Effector CD8-positive, alpha-beta T cell (primary cell): ENCODE measurements at places on chromosomes 2 and 18.

- no peak for DNase-seq
These were observed 195.4 kb upstream of the RMP24 start for GRCh38 chr18:35777039-35777438.

- DNase-seq, result no peak
These were observed 905.6 kb downstream of the TSN start for GRCh38 chr2:122660786-122661634.

DNA sequence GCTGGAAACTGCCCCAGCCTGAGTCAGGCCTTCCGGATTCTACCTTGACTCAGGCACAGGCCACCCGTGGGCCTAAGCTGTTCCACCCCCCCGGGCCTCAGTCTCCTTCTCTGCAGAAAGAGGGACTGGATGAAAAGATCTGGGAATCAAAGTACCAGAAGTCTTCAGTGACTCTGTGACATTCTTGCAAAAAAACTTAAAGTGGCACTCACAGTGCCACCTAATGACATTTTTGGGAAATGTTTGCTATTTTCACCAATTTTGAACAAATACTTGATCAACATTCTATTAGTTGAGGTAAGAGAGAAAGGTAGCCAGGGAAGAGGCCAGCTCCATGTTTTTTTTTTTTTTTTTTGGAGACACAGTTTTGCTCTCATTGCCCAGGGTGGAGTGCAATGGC is 48.3 kb upstream of the ACAA2 start:
- no peak for DNase-seq

DNA sequence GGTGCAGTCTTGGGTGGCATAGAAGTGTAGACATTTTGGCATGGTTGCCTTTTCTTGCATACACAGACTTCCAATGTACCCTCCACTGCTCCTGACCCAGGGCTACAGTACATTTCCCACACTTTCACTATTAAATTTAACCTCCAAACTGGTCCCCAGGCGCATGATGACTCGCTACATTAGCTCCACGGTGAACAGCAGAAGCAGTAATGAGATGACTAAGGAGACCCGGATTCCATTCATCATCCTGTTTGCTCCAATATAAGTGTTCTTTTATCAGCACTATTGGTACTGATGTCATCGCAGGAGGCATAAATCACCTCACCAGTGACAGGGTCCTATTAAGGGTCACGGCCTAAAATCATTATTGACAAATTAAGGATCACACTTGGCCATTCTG is 316.5 kb downstream of the EN1 start:
- no peak for DNase-seq

DNA sequence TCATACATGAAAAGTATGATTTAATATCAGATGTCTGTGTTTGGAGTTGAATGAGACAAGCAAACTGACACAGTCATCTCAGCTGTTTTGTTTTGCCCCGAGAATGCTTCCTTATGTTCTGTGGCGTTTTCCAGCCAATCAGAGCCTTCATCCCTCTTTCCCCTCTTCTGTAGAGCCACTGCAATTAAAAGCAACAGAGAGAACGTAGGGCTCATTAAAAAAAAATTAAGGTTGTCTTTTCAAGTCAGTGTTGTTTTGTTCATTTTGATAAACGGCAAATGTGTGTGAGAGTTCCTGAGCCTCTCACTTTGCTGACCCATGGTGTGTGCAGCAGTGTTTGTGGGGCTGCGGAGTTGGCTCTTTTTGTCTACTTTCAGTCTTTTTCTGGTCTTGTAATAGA is 216.0 kb downstream of the FHOD3 start:
- DNase-seq, result no peak

GRCh38 chr18:52070291-52070756 is 269.7 kb upstream of the DCC start:
- no peak for DNase-seq

GRCh38 chr2:178188466-178188865 is 5.8 kb upstream of the OSBPL6 start:
- no peak for DNase-seq

- no peak for DNase-seq
These were observed 45.2 kb upstream of the GLS start for GRCh38 chr2:190835303-190835930.

DNA sequence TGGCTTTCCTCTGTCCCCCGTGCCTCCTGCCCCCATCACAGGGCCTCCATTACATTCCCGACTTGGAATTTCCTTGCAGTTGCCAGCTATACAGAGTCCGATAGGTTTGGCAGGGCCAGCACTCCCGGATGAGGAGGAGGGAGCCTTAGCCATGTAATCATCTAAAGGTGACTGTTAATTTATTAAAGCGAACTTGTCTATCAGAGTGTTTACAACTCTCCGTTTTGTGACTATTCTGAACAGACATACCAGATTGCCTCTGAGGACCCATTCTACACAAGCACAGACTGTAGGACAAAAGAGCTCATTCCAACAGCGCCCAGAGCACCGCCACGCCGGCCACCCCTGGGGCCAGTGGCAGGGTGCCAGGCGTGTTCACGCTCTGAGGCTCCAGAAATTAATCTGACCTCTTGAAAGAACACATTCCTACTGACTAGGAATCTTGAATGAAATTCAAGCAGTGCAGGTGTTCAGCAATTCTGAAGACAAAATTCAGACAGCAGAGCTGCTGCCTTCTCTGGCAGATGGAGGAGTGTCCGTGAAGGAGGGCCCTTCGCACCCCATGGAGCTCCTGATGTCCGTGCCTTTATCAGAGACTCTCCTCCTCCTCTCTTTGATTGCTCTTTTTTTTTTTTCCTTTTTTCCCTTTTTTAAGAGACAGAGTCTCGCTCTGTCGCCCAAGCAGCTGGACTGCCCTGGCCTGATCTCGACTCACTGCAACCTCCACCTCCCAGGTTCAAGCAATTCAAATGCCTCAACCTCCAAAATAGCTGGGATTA is 58.1 kb upstream of the RALBP1 start:
- no peak for DNase-seq

DNA sequence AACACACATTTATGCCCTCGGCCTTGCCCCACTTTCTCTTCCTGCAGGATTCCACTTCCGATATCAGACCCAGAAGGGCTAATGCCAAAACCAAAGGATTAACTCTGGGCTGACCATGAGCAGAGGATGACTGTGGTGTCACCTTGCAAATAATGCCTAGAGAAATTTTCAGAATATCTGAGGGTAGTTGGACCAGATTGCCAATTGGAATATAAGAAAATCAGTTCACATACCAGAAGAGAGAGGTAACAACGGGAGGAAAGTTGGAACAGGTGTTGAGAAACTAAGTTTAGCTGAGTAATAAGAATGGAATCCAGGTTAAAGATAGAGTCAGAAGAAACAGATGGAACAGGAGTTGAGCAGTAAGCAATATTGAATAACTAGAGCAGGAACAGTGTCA is 232.7 kb upstream of the UBE2E3 start:
- no peak for DNase-seq

DNA sequence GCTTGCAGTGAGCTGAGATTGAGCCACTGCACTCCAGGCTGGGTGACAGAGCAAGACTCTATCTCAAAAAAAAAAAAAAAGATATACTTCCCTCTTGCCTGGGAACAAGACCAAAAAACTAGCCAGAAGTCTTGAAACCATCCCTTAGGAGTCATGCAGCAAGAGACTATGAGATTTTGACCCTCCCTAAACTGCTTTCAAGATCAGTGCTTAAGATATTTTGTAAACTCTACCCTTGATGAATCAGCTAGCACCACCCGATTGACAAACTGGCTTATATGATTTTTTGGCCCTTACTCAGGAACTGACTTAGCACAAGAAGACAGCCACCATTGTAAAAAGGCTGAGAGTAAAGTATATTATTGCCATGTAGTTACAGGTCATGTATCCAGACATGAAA is 3.8 kb downstream of the SULT1C3 start:
- DNase-seq, result no peak

GRCh38 chr2:77920838-77921366 is 398.7 kb upstream of the LRRTM4 start:
- no peak for DNase-seq

- DNase-seq, result no peak
These were observed 68.0 kb upstream of the NCKAP5 start for GRCh38 chr2:133636287-133636686.

GRCh38 chr2:104702031-104702850 is 151.7 kb upstream of the POU3F3 start:
- DNase-seq, result no peak

DNA sequence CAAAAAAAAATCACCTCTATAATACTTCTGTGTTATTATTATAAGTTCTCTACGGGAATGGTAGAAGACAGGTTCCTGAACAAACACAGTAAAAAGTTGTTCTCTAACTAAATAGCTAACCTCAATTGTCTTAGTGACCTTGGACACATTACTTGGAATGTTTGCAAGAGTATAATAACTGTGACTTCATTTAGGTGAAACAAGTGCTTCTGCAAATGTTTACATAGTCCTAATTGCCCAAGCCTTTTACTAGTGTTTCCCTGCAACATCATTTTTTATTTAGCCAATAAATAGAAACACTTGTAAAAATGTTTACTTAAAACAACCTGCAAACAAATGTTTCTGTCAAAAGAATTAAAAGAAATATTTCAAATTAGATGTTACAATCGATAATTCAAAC is 9.9 kb downstream of the PLEKHM3 start:
- no peak for DNase-seq

DNA sequence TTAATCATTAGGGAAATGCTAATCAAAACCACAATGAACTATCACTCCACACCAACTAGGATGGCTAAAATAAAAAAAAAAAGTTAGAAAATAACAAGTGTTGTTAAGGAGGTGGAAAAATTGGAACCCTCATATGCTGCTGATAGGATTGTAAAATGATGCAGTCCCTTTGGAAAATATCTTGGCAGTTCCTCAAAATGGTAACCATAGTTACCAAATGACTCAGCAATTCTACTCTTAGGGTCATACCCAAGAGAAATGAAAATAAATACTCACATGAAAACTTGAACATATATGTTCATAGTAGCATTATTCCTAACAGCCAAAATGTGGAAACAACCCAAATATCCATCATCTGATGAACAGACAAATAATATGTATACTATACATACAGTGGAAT is 15.7 kb upstream of the ACVR2A start:
- DNase-seq, result no peak

DNA sequence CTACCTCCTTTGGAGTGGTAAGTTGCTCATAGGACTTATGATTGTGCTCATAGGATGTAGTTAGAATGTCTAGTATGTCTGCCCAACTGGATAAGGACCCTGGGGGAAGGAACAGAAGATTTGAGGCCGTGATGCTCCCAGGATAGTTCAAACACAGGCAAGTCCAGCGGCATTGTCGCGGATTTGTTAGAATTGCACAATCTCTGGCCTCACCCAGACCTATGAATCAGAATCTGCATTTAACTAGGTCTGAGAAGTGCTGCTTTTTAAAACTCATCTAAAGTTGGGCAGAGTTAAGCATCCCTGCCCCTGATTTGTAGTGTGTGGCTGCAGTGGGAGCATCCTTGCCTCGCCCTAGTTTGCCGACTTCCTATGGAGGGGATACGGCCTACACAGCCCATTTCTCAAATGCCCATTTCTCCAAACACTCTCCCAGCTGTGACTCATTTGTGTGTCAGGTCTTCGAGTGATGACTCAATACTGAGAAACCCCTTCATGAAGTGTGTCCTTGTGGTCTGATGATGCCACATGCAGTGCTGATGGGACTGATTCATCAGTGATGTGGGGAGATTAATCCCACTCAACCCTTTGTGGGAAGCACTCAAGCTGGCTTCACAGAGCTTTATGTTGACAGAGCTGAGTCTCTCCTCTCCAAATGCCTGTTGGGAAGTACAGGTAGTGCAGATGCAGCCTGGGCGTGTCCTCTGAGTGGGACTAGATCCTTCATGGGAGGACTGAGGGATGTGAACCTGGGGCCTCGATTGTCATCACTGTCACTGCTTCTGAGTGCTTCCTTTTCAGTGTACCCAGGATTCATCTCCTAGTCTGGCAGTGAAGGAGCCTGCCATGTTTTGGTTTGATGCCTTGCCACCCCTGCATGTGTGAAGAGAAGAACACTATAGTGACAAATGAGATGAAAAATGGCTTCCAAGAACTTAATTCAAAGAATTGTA is 18.7 kb downstream of the SMIM21 start:
- no peak for DNase-seq
